ENCODE measurements at places on chromosomes 1 and 21.

- DNase-seq = no peak
Observed at GRCh38 chr1:2504225-2504948, 22.0 kb downstream of the PANK4 start.

GRCh38 chr1:79920960-79921669, 914.6 kb upstream of the ADGRL4 start:
- no peak for DNase-seq

DNA sequence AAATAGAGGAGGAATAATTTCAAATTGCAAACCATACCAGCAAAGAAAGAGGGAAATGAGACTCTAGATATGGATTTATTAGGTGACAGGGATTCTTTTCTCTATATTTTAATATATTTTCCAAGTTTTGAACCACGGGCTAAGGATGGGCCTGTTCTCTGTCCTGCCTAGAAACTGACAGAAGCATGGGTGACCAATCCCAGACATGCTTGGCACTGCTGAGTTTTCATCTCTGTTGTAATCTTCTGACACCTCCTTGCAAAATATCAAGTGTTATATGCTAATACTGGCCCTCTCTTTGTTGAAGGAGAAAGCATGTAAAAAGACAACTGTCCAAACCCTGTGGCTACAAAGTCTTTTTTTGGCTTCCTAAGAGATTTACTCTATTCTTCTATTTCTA, 774 bp upstream of the ANGPTL7 start:
- no peak for DNase-seq

- DNase-seq = no peak
Observed at GRCh38 chr1:228105270-228105995, 2.3 kb upstream of the C1orf35 start.

- no peak for DNase-seq
Observed at GRCh38 chr1:241630005-241630404, 10.2 kb downstream of the CHML start.

- no peak for DNase-seq
Observed at GRCh38 chr1:208420696-208421095, 176.5 kb upstream of the PLXNA2 start.

- no peak for DNase-seq
Observed at GRCh38 chr1:201887116-201887866, 1.4 kb upstream of the SHISA4 start.

DNA sequence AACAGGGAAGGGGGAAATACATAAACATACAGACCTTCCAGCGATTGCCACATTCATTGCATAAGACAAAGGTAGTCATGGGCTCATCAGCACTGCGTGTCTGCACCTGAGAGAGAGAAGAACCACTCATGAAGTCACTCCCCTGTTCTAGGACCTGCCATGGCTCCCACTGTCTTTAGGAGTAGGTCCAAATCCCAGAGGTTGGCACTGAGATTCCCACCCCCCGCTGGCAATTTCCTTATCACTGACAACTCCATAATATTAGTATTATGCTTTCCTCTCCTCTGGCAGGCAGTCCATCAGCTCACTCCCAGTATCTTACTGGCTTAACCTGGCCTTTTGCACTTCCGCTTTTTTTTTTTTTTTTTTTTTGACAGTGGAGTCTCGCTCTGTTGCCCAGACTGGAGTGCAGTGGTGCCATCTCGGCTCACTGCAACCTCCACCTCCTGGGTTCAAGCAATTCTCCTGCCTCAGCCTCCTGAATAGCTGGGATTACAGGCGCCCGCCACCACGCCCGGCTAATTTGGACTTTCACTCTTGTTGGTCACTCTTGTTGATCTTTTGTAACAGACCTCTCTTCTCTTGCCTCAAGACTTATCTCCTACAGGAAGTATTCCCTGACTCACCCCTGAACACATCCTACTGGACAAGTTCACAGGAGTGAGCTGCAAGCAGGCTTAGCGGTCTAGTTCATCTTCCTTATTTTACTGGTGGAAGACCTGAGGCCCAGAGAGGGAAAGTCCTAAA, 14.8 kb upstream of the ZNF436 start:
- DNase-seq = peak; percentile 87

- no peak for DNase-seq
Observed at GRCh38 chr1:54001591-54001990, 16.4 kb downstream of the LDLRAD1 start.

DNA sequence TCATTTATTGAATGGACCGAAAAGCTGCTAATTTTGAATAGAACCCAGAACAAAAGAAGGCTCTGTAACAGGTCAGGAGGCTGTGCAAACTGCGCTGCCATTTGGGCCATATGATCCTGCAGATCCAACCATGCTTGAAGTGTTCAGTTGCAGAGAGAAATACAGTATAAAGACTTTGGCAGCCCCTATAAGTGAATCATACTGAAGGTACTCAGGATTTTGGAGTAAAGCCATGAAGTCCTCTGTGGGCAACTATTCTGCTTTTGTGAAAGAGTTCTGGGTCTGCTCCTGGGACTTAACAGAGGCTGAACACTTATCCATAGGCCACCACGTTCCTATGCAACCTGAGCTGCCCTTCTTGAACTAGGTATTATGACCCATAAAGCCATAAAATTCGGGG, 1613.6 kb upstream of the PRMT6 start:
- no peak for DNase-seq

- no peak for DNase-seq
Observed at GRCh38 chr1:64511044-64511443, 41.1 kb downstream of the CACHD1 start.

- DNase-seq = peak; percentile 92
Observed at GRCh38 chr1:13605159-13605558, 21.5 kb downstream of the PDPN start.

DNA sequence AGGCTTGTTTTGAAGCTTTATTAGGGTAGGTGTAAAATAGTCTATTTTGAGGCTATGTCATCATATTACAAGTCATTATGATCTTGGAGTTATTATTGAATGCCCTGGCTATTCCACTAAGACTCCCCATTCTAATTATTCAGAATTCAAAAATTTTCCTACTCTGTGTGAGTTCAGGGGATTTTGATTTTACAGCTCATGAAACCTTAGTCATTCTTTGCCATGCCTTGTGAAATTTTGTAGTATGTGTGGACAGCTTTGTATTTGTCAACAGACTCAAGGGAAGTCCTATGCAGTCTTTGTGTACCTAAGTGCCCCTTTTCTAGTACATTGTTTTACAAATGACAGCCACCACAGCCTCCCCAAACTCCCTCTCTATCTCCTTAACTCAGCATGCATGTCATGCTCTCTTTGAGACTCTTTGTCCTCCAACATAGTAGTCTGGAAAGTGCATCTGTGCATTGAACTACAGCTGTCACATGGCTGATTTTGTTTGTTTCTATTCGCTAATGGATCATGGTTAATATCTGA, 28.0 kb downstream of the CD1D start:
- DNase-seq = no peak

DNA sequence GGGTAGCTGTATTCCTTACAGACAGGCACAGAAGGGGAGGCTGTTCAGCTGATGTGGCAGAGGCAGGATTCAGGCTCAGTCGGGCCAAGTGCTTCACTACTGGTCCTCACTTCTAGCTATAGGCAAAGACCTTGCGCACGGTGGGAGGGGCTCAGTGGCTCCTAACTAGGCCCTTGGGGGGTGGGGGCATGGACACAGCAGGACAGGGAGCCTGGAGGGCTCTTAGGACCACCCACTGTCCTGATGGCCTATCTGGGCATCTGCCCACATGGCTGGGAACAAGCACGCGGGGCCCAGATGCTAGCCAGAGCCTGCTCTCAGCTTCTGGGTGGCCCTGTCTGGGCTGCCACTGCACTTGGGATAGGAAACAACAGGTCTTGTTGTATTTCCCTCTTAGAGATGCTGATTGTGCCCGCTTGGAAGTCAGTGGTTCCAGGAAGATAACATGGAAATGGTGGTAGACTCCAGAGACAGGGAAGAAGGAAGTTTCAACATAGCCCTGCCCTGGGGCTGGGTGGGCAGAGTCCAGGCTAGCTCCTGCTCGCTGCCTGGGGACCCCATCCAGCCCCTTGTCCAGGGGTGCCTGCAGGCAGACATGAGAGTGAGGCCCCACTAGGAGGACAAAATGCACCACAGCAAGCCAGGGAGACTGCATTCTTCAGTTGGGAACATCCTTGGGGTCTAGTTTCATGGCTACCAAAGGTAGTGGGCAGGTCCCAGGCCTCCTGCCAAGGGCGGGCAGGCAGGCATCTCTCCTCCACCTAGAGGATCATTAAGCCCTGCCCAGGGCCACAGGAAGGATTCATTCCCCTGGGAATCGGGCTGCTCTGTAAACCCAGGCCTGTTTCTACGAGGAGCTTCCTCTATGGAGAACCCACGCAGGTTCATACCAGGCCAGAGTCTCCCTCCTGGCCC, 102.5 kb downstream of the BCAR3 start:
- DNase-seq = no peak

DNA sequence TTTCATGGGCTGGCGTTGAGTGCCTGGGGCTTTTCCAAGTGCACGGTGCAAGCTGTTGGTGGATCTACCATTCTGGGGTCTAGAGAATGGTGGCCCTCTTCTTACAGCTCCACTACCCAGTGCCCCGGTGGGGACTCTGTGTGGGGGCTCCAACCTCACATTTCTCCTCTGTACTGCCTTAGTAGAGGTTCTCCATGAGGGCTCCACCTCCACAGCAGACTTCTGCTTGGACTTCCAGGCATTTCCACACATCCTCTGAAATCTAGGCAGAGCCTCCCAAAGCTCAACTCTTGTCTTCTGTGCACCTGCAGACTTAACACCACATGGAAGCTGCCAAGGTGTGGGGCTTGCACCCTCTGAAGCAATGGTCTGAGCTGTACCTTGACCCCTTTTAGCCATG, 82.1 kb downstream of the CCDC18 start:
- DNase-seq = no peak

GRCh38 chr1:94323311-94324177, 86.2 kb upstream of the ARHGAP29 start:
- DNase-seq = no peak

DNA sequence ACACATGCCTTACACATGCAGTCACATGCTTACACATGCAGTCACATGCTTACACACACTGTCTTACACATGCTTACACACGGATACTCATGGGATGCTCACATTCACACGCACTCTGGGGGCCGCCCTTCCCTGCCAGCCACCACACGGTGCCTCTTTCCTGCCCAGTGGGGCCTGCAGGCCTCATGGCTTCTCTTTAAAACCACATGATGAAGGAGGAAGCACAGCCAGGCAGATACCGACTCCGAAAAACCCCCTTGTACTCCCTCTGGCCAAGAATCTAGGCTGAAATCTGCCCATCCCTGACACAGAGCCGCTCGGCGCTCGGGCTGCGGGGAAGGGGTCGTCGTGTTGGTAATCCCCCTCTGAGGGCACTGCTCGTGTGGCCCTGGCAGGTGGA, 113.0 kb downstream of the PRDM16 start:
- no peak for DNase-seq

- DNase-seq = no peak
Observed at GRCh38 chr21:27805696-27806095, 838.8 kb upstream of the ADAMTS5 start.

DNA sequence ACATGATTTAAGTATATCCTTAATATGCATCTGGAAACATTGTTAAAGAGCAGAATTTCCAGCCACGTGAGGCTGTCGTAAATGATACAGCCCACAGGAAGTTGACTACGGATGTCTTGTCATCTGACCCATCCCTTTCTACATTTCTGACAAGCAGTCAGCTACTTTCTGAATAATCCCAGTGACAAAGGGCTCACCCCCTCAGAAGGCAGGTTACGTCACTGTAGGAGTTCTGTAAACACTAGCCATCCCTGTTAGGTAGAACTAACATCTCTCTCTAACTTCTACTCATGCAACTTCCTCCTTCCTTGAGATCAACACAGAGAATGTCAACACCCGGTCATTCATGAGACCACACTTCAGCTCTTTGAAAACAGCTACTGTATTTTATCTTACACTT, 259.2 kb downstream of the GREM2 start:
- DNase-seq = peak; percentile 43

DNA sequence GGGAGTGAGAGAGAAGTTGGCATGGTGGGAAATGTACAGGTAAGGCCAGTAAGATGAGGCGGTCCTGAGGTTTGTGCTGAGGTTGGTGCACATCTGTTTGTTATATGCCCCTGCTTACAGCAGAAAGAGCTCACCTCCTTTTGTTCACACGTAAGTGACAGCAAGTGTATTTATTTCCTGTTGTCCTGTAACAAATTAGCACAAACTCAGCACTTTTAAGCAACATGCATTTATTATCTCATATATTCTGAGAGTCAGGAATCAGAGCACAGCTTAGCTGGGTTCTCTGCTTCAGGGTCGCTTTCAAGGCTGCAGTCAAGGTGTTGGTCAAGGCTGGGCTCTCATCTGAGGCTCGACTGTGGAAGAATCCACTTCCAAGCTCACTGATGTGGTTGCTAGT, 45.8 kb downstream of the TENT5C start:
- DNase-seq = no peak

- DNase-seq = no peak
Observed at GRCh38 chr1:175313672-175314225, 121.2 kb upstream of the KIAA0040 start.

DNA sequence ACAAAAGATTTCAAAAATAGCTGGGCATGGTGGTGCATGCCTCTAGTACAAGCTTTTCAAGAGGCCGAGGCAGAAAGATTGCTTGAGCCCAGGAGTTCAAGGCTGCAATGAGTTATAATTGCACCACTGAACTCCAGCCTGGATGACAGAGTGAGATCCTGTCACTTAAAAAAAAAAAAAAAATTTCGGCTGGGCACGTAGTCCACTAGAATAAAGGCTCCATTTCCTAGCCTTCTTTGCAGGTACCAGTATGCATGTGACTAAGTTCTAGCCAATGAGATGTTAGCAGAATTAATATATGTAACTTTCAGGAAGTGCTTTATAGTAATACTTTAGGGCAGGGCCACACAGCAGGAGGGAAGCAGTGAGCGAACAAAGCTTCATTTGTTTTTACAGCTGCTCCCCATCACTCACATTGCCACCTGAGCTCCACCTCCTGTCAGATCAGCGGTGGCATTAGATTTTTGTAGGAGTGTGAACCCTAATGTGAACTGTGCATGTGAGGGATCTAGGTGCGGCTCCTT, 28.8 kb upstream of the SYDE2 start:
- no peak for DNase-seq

DNA sequence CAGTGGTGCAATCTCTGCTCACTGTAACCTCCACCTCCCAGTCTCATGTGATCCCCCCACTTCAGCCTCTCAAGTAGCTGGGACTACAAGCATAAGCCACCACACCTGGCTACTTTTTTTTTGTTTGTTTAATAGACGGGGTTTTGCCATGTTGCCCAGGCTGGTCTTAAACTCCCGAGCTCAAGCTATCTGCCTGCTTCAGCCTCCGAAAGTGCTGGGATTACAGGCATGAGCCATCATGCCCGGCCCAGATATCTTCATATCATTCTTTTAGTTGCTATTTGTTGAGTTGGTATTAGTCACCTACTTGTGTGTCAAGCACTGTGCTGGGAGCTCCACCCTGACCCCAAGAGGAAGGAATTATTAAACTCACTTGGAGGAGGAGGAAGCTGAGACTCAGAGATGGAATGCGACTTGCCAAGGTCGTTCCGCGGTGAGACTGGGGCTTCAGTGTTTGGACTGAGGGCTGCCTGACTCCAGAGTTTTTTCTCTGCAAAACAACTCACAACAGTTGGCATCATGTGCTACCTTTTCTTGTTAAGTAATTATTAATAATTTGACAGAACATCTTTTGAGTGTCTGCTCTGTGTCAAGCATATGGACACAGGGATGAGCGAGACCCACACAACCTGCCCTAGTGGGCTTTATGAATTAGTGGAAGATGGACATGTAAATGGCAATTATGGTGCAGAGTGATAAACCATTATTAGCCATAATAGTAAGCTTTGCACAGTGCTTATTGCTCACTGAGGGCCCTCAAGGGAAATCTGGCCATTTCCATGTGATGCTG, 132.0 kb downstream of the FOXD2 start:
- peak; percentile 97 for DNase-seq

GRCh38 chr1:3618881-3619671, 5.7 kb upstream of the TPRG1L start:
- DNase-seq = peak; percentile 59

- DNase-seq = no peak
Observed at GRCh38 chr21:25371841-25372425, 235.3 kb downstream of the MRPL39 start.

Measured in bronchial epithelial cell (primary cell).